ENCODE measurements at places on chromosomes 6 and 20.
A peak's percentile ranks its signal among the peaks of the same experiment; 100 is the strongest.

GRCh38 chr20:1867495-1868260 lies 27.5 kb upstream of the SIRPA start:
- DNase-seq, result no peak

- no peak for DNase-seq
These were observed 76.2 kb upstream of the IPCEF1 start for GRCh38 chr6:154432533-154433476.

- peak; percentile 29 for DNase-seq
These were observed 338.0 kb upstream of the PTCHD4 start for GRCh38 chr6:48449002-48449401.

GRCh38 chr20:57440678-57441509 lies 49.7 kb downstream of the RBM38 start:
- DNase-seq, result peak; percentile 20

GRCh38 chr20:31708736-31709534 lies 13.7 kb downstream of the BCL2L1 start:
- DNase-seq, result no peak

GRCh38 chr6:150966786-150967185 lies 101.3 kb downstream of the MTHFD1L start:
- DNase-seq, result no peak

DNA sequence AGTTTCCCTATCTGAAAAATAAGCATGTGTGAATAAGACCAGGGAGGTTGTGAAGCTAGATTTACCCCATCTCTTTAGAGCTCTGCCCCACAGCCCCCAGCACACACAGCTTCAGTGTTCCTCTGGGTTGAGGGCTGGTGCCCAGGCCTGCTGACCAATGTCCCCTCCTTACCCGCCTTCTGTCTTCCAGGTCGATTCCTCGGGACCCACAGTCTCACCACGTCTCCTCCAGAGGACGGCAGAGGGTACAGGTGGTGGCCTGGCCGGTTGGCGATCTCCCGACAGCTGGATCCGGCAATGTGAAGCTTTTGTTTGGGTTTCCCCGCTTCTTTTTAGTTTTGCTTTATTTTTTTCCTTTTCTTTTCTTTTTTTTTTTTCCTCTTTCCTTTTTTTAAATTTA lies 42.0 kb downstream of the STK35 start:
- DNase-seq, result no peak

GRCh38 chr6:73028124-73028766 lies 197.1 kb downstream of the KHDC1L start:
- DNase-seq, result no peak

DNA sequence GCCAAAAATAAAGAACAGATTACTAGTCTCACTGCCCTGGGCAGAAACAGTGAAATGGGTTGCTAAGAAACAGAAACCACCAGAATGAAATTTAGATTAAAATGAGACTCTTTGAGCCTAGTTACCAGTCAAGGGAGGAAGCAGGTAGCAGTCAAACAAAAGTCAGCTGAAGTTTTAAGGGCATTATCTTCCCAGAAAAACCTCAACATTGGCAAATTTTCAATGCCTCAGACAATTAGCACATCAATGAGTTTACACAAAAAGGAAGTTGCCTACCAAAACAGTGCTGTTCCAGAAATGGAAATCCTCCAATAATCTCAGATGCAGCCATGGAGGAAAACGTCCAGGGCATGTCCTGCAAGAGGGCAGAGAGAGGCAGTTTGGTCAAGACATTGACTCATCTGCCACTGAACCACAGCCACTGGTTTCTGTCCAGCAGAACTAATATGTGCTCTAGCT lies 399.7 kb upstream of the ADGRB3 start:
- DNase-seq, result peak; percentile 84

- no peak for DNase-seq
These were observed 81.2 kb downstream of the KCNQ5 start for GRCh38 chr6:72703093-72703492.

- no peak for DNase-seq
These were observed 254.4 kb upstream of the RUNX2 start for GRCh38 chr6:45073771-45074170.

DNA sequence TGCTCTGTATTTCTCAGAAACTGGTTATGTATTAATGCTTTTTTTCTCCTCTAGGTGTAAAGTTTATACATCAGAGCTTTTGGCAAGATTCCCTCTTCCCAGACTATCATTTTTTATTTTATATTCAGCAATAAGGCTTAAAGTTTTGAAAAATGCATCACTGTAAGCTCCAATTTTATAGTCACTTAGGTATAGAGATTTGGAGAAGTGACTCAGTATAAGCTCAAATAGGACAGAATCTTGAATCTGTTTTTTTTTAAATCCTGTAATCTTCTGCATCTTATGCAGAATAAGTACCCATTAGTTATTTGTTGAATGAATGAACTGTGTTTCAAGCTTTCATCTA lies 1.0 kb downstream of the NCOA7 start:
- no peak for DNase-seq
